Inflammatory macrophage treated with lipopolysaccharide for 1 hour (primary cell): ENCODE measurements at places on chromosomes 4 and X.
A peak's percentile ranks its signal among the peaks of the same experiment; 100 is the strongest.

DNA sequence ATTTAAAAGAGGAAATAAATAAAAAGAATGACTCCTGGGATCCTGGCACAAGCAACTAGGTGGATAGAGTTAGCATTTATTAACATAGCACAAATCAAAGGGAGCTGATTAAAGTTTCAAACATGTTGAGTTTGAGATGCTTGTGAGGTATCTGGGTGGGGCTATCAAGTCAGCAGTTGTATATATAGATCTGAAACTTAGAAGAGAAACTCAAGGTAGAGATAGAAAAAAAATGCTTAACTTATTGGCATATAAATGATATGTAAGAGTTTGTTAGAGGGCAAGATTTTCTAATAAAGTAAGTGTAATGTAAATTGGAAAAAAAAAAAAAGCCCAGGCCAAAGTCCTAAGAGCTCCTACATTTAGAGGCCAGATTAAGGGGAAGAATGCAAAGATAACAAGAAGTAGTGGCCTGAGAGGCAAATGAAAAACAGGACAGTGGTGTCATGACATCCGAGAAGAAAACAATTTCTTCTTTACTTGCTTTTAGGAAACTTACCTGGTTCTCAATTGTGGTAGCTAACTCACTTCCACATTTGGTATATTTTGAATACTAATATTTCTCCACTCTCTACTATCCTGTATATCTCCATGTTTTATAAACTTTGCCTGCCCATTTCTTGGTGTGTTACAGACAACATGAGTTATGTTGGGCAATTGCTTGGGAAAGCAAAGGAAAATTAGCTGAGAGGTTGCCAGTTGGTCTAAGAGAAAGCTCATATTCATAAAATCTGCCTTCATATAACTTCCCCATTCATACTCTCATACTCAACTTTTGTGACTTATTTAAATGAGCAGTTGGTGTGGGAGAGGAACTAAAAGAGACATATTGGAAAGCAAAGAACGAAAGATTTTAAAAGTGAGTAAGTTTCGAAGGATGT, 169.2 kb downstream of the PARM1 start:
- no peak for DNase-seq

DNA sequence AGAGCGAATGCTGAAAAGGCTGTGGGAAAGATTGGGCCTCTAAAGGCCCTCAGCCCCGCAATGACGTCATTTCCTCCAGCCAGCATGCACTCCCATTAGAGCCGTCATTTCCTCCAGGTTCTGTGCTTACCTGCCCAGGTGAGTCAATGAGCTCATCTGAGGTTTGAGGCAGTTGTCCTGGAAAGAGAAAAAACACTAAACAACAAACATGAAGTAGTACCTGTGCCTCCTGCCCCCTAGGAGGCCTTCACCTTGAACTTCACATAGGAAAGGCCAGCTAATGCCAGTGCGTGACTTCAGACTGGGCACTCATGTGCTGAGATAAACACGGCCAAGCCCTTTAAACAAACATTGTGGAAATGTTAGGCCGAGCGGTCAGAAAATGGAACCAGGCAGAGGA, 55.9 kb downstream of the FHDC1 start:
- no peak for DNase-seq

- DNase-seq = peak; percentile 24
Measured at GRCh38 chrX:119266364-119266995, 30.4 kb downstream of the PGRMC1 start.

DNA sequence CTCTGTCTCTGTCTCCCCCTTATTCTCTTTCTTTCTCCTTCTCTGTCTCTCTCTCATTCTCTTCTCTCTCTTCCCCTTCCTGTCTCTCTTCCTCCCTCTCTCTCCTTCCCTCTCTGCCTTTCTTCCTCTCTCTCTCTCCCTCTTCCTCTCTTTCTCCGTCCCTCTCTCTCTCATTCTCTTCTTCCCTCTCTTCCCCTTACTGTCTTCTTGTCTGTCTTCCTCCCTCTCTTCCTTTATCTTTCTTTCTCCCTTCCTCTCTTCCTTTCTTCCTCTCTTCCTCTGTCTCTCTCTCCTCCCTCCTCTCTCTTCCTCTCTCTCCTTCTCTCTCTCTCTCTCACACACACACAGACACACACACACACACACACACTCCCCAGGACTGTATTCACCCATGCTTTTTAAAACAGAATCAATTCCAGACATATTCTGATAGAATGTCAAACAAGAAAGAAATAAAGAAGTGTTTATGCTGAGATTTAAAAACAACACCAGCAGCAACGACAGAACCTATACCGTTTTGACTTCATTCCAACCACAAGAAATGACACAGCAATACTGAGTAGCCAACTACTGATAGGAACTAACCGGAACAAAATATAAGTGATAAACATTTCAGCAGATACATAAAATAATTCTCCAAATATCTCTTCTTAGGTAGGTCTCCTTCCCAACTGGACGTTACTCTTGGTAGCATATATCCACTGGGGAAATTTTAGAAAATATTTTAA, 296.7 kb downstream of the ASMT start:
- DNase-seq = no peak

GRCh38 chr4:153335665-153336064, 8.8 kb upstream of the MND1 start:
- DNase-seq = no peak

DNA sequence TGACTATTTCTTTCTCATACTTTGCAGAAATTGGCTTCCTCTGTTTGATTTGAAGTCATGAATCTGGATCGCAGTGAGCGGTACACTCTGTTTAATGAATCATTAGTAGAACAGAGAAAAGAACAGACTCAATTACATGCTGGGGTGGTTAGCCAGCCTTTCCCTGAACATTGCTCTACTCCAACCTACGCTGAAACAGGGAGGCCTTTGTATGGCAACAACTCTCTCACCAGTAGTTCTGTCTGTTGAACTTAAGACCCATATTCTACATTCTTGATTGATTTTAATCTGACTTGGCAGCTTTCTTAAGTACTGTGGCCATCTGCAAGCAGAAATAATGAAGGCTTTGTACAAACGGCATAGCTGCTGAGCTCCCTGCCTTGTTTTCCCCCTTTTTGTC, 19.0 kb upstream of the AP1S2 start:
- DNase-seq = no peak

GRCh38 chr4:30875658-30876269, 155.6 kb downstream of the PCDH7 start:
- DNase-seq = no peak

DNA sequence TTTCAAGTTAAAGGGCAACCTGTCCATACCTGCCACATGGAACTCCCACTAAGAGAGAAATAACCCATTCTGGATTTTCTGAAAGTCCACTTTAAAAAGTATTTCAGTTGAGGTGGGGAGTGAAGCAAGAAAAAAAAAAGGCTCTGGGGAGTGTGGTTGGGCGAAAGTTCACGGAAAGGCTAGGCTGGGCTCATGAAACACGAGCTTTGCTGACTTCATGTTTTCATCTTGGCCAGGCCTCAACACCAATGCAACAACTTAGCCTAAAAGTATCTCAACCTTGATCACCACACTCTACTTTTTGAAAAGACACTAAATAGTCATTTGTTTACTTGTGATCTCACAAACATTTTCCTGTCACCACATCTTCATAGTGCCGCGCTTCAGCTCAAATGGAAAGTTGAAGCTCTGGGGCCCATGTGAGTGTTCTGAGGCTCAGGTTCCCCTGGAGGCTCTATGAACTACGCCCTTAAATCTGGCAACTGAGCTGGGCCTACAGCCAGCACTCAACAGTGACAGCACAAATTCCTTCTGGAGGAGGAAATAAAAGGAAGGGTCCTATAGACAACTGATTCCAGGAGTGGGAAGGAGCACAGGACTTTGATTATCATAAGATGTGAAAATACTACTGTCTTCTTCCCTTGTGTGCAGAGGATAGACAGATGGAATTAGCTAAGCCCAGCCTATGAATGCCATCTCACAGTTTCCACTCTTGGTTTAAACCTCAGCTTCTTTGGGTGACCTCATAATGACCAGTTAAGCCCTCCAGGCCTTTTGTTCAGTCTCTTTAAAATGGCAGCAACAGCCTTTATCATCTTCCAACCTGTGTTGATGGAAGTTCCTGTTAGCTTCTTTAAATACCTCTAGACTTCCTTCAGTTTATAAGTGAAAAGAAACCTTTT, 5.1 kb downstream of the CD40LG start:
- DNase-seq = no peak

GRCh38 chr4:108346818-108347210, 178.1 kb upstream of the LEF1 start:
- DNase-seq = no peak

- DNase-seq = no peak
Measured at GRCh38 chr4:1112821-1113182, 562 bp downstream of the RNF212 start.

GRCh38 chr4:128456171-128456570, 168.6 kb upstream of the PGRMC2 start:
- no peak for DNase-seq

DNA sequence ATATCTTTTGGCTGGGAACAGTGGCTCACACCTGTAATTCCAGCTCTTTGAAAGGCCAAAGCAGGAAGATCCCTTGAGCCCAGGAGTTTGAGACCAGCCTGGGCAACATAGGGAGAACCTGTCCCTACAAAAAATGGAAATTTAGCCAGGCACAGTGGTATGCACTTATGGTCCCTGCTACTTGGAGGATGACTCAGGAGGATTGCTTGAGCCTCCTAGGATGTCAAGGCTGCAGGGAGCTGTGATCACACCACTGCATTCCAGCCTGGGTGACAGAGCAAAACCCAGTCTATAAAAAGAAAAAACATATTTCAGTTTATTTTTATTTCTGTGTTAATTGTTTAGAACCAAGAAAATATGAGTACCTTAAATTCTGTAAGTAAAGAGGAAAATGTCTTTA, 123.7 kb downstream of the CBR4 start:
- no peak for DNase-seq

DNA sequence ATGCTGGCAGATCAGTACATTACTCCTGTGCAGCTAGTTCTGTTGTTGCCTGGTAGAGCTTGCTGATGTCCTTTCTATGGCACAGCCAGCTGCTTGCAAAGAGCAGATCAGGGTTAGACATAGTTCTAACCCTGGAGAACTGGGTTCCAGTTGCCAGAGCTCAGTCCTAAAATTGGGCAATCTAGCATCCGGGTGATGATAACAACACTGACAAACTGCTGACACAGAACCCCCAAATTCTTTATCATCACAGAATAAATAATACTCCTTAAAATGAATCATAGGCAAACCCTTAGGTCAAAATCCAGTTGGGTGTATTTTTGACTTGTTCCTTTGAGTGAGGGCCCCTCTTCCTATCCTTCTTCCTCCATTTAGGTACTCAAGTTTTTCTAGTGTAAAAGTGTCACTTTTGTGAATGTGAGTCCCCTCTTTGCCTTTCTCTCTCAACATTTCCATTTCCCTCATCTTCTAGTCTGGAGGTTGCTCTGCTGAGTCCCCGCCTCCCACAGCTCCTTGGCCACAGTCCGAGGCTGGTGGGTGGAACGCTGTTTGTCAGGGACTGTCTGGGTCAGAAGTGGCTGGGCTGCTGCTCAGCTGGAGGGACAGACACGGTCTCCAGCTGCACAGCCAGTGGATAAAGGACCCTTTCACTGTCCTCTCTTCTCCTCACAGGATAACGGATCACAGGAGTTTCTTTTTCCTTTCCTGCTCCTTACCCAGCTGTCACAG, 93.6 kb upstream of the RASGEF1B start:
- peak; percentile 67 for DNase-seq

- DNase-seq = no peak
Measured at GRCh38 chr4:72895408-72895807, 174.1 kb downstream of the COX18 start.

DNA sequence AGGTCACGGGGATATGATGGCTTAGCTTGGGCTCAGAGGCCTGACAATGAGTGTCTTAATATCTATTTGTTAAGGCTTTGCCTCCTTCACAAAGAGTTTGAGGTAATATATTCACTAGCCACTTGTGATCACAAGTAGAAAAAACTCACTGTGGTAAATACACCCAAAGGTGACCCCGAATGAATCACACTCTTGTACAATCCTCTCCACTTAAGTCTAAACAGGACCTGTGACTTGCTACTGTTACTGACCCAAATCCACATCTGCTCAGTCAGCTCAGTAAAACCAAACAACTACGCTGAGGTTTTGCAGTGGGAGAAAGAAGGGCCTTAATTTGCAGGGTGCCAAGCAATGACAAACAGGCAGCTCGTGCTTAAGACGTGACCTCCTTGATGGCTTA, 223.8 kb upstream of the MAGEC2 start:
- DNase-seq = no peak

DNA sequence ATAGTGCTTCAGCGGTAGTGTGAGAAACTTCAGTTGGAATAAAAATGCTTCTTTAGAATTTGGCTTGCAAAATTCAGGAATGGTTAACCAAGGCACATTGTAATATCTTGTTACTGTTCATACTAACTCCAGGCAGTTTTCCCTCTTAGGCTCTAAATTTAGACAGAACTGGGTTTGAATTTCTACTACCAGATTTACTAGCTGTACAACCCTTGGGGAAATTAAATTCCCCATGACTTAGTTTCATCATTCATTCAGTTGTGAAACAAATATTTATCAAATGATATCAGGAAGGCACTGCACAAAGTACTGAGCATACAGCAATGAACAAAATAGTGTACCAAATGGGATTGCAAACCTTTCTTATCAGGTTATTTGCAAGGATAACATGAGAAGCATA, 135.0 kb upstream of the IL15 start:
- DNase-seq = no peak

DNA sequence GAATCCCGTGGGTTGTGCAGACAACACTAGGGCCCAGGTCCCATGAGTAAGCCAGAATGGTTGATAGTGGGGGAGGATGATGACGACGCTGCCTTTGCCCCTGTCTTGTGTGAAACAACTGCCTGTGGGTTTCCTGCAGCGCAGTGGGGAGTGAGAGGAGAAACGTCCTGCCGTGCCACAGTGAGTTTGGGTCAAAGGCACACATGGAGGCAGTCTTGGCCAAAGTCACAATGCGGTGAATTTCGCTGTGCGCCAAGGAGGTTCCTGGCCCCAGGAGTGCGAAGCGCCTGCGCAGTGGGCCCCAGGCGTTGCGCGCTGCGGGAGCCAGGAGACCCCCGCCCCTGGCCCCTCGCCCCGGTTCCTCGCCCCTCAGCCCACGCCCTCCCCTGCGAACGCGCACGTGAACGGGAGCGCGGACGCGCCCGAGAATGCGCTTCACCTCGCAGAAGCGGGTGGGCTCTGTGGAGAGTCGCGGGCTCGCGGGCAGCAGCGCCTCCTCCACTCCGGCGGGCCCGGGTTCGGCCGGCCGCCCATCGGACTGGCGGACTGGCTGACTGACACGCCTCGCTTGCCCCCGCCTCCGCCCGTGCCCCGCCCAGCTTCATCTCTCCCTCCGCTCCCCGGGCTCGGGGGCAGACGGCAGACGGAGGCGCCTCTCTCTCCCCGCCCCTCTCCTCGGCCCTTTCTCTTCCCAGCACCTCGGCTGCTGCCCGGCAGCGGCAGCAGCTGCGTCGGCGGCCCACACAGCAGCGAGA, at the start of gene NUDT10:
Gene NUDT10, plus strand, starts transcription at position 635 of the 755 bp plus-strand sequence. CDS start 144 bp downstream, outside the sequence.
- no peak for DNase-seq

GRCh38 chrX:72146527-72146926, 14.8 kb upstream of the RTL5 start:
- no peak for DNase-seq
